HuH-7.5 (cell line): ENCODE measurements at places on chromosomes 7 and 10.

GRCh38 chr10:31774299-31774900 is 154.2 kb downstream of the ARHGAP12 start:
- DNase-seq, result no peak

GRCh38 chr7:131919920-131920709 is 363.7 kb upstream of the PODXL start:
- no peak for DNase-seq

DNA sequence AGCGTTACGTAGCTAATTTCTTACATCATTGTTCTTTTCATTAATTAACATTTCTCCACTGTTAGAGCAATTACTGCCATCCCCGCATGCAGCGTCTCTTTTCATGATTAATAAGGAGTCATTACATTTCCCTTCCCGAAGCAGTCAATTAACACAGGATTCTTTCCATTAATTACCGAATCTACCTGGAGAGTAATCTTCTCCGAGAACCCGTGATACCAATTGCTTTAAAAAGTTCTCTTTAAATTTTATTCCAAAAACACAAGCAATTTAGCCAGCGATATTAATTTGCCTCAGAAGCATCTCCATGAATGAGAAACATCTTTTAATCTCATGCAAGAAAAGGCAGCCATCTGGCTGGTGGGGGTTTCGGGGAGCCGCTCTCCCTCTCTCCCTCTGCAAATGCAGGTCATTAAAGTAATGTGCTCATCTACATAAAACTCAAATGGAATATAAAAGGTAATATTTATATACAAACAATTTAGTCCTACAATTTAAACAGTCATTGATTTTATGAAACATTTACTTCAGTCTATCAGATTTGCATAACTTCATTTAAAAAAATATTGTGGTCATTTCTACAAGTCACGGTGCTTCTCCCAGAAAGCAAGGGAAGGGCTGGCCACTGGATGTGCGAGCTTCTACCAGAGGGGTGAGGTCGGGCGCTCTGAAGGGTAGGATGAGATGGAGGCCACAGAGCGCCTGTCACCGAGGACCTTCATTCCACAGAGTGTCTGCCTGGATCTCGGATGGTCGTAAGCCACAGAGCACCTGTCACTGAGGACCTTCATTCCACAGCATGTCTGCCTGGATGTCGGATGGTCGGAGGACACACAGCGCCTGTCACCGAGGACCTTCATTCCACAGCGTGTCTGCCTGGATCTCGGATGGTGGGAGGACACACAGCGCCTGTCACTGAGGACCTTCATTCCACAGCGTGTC is 145.0 kb downstream of the WDR37 start:
- DNase-seq, result no peak

DNA sequence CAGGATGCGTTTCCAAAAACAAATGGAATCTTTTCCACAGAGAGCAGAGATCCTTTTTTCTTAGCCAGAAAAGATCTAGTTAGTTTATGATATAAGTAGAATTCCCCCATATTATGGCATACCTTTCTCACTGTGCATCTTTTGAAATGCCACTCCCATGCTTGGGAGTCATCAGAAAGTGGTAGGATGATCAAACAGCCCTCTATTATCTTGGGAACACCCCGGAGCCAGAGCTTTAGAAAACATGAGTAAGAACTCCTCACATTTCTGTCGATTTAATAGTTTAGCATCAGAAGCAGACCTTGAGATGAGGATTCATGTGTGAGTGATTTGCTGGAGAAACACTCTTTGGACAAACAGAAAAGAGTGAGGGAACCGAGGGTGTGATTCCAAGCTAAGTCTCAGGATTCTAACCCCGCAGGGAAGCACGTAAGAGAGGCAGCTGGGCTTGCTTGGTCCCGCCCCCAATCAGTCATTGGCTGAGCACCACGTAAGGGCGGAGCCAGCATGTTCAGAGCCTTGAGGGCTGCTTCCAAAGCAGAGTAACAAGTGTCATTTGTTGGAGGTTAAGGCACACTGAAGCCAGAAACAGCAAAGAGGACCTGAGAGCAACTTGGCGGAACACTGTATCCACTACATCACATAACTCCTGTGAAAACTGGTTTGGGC is 43.7 kb upstream of the NXPH1 start:
- no peak for DNase-seq

GRCh38 chr10:74651565-74651964 is 174.8 kb upstream of the KAT6B start:
- no peak for DNase-seq

DNA sequence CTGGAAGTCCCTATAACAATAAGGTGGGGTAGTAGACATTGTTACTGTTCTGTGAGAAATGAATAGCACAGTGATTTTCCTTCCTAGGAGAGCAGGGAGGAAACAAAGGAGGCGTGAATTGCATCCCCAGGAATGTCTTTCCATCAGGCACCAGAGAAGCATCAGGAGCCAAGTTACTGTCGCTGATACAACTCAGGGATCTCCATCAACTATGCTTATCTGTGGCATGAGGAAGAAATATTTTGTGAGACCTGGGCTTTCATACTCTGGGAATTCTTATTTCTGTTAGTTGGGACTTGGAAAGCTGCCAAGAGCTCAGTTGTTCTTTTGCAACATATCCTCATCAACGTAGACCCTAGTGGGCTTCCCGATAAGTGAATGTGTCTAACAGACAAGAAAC is 622.3 kb downstream of the SUGCT start:
- DNase-seq, result no peak

DNA sequence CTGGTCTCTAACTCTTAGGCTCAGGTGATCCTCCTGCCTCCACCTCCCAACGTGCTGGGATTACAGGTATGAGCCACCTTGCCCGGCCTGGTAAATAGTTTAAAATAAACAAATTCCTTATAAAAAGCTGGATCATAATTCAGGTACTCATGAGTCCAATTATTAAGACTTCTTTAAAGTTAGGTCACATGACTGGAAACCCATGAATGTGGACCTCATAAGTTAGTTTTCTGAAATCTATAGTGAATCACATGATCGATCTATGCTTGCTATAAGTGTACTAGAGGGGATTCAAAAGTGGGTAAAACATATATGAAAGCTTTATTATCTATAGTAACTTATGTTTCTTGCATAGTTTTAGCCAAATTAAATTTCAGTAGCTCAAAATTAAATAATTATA is 14.3 kb downstream of the NT5C3A start:
- no peak for DNase-seq

DNA sequence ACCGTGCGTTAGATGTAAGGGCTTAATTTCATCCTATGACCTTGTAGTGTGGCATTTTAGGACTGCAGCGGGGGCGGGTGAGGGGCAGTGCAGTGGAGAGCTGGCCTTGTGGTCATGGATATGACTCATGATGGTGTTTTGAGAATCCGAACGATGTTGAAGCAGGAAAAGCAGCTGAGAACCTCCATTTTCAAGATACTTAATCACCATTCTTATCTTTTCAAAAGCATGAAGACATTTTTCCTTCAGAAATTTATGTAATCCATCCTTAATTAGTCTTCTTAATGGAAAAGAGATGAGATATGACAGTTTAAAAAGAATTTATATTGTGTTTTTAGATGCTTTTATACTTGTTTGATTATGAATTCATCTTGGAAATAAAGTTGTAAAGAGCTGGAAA is 9.6 kb downstream of the ATP5F1C start:
- no peak for DNase-seq

DNA sequence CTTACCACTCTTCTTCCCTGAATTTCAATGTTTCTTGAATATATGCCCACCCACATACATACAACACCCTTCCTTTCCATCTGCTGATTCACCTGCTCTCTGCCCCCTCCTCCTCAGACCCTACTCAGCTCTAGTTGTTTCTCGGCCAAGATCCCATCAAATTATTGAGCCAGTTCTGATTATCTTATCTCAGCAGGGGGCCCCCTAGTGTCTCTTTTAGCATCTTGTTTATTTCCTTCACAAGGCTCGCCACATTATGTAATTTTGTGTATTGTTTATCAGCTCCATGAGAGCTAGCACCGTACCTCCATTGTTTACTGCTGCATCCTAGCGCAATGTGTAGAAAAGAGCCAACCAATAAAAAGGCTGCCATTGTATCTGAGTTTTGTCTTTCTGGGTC is 71.9 kb downstream of the FAM13C start:
- no peak for DNase-seq

DNA sequence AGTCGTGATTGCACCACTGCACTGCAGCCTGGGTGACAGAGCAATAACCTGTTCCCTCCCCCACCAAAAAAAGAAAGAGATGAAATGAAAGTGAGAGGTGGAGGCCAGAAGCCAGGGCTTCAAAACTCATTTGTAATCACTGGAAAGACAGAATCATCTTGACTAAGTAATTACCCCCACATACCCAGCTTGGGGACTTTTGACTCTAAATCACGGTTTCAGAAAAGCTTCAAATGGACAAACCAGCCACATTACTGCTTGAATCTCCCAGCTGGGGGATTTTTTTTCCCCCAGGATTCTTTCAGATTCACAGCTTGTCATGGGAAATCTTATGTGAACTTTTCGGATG is 361.0 kb downstream of the FRMD4A start:
- DNase-seq, result no peak

- no peak for DNase-seq
Measured at GRCh38 chr7:6443372-6443941, 4.3 kb downstream of the DAGLB start.

DNA sequence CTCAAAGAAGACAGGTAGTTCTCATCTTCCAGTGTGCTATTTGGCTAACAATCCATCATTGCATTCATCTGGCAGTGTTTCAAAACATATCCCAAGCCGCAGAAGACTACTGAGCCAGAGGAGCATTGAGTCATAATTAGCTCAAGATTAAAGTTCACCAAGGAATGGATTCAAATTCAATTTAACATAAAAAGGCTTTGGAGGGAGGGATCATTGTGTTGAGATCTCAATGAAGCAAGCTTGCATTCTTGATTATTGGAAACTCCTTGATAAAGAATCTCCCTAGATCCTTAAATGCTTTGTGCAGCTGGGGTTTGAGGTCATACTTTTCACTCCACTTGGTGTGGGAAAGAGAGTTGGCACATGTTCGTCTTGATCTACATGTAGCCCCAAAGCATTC is 142.8 kb upstream of the SEMA3A start:
- DNase-seq, result no peak

- DNase-seq, result peak; percentile 19
Measured at GRCh38 chr7:29146888-29147609, 712 bp upstream of the CPVL start.

GRCh38 chr10:97522071-97522470 is 23.3 kb downstream of the UBTD1 start:
- no peak for DNase-seq

- no peak for DNase-seq
Measured at GRCh38 chr10:34179280-34179679, 635.8 kb downstream of the PARD3 start.
